ENCODE measurements at places on chromosomes 3 and 15.

GRCh38 chr3:67329358-67329757, 325.1 kb downstream of the SUCLG2 start:
- DNase-seq, result no peak

- no peak for DNase-seq
These were observed 279.4 kb upstream of the TLE3 start for GRCh38 chr15:70376929-70377691.

- DNase-seq, result no peak
These were observed 173.8 kb upstream of the BCL6 start for GRCh38 chr3:187919048-187919447.

GRCh38 chr15:42903388-42904324, 16.9 kb downstream of the TTBK2 start:
- no peak for DNase-seq

- DNase-seq, result no peak
These were observed 98.8 kb downstream of the ZNF621 start for GRCh38 chr3:40623567-40623966.

- DNase-seq, result no peak
These were observed 127.0 kb downstream of the CPNE4 start for GRCh38 chr3:131907796-131908195.

GRCh38 chr3:157384491-157384890, 52.2 kb upstream of the PTX3 start:
- DNase-seq, result no peak

GRCh38 chr3:87270908-87271700, 5.3 kb downstream of the POU1F1 start:
- no peak for DNase-seq

GRCh38 chr3:127894481-127894880, 20.6 kb upstream of the KBTBD12 start:
- no peak for DNase-seq

- DNase-seq, result no peak
These were observed 121.6 kb upstream of the ST8SIA2 start for GRCh38 chr15:92272106-92272505.

- DNase-seq, result no peak
These were observed 544.8 kb downstream of the AGBL1 start for GRCh38 chr15:86624261-86625036.

DNA sequence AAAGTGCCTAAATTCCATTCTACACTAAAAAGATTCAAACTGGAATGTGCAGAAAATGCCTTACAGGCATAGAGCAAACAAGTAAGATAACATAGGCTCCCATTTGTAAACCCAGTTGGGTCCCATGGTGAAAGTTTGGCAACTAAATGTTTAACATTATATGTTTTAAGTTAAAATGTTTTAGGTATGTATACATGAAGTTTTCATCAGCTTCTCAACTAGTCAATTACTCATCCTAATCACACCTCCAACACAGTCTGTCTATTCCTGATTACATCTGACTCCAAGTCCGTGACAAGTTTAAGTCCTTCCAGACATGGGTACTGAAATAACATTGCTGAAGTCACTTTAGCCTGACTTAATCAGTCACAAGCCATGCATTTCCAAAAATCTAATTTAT, 25.0 kb downstream of the MYLK start:
- DNase-seq, result no peak

DNA sequence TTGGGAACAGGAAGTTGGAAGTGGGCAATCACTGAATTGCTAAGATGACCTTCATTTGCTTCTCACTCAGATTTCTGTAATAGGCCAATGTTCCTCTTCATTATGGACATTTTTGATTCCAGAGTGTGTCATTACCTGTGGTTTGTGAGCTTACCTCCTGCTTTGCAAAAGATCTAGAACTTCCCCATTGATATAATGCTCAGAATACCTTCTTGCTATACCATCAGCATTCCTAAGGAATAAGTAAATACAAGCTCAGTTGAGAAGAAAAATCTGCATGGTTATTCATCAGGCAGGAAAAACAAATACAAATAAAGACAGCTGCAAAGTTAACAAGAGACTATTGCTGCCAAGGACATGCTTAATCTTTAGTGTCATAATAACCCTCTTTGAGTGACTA, 5.6 kb upstream of the RPL14 start:
- DNase-seq, result no peak

DNA sequence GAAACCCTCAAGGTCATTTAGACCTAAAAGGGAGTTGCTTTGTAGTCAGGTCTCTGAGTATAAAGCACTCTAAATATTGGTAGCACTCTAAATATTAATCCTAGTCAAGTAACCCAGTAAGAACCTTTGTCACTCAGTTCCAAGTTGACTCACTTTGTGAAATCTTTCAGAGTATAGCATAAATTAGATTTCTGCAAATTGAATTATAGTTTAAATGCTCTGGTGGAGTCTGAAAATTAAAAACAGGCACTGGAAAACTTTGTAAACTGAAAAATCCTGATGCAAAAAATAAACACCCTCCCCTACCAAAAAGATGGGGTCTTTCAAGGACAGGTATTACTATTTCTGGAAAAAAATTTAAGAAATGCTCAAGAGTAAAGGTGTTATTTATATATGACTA, 196.3 kb upstream of the FEZF2 start:
- DNase-seq, result no peak

DNA sequence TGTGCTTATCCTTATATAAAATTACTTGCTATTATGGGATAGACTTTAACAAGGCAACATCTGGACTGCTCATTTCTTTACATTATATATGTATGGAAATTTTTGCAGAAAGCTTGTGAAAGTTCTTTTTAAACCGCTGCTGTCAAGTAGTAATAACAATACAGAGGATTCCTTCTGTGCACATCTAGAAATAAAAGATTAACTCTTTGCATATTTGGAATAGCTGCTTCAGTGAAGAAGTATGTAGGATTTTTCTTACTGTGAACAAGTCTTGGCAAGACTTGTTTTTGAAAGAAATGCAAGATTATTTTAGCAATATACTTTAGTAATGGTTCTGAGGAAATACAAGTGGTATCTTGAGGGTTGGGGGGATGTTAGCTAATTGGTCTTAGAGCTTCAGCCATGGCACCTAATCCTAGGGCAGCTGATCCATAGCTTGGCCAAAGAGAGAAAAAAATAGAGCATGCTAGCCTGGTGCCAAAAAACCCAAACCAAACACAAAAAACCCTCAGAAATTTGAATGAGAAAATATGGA, 4.3 kb downstream of the PRKCI start:
- no peak for DNase-seq

DNA sequence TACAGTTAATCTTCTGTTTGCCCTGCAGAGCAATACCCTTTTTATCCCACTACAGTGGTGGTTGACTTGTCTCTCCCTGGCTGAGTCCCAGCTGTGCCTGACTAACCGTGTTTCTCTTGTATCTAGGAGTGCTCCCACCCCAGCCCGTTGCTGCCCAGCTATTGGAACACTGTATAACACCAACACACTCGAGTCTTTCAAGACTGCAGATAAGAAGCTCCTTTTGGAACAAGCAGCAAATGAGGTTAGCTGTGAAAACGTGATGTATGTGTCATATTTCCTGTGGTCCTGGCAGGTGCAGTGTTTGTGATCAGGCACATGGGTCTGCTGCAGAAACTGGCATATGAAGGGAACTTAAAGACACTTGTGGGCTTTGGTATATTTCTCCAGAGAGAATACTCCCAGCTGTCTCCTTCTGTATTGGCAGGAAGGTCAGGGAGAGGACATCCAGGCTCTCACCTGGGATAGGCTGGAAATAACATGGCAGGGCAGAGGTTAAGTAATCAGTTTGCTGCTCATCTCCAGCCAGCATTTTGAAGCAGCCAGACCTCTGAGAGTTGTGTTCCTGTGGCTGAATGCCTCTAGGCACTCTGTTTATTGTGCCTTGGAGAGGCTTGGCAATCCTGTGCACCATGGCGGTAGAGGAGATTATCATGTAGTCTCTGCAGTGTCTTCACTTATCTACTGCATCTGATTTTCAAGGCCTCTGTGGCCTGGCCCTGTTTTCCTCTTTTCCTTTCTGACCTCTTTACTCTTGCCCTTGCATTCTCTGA, 34.8 kb downstream of the ATG7 start:
- no peak for DNase-seq

- DNase-seq, result no peak
These were observed 13.6 kb downstream of the UBXN7 start for GRCh38 chr3:196418601-196419000.

All from AG04450 (cell line).